A172 (cell line): ENCODE measurements at places on chromosomes 2 and 18. TPM values are rescaled to one million over a fixed set of nuclear protein-coding genes. Genes with fewer than 3 reads are reported as not detected.

The TRABD2A gene
- 10.6 and 12.6 TPM in 2 replicates for total RNA-seq

The VWA3B gene
- not detected in 2 replicates for total RNA-seq

The DYNAP gene
- total RNA-seq: not detected in 2 replicates

The DOK6 gene
- not detected in 2 replicates for total RNA-seq

The TMEM163 gene
- total RNA-seq: 0.43 and 0.91 TPM in 2 replicates

The TIGD1 gene
- total RNA-seq: 11.5 and 11.8 TPM in 2 replicates

The KHK gene
- 8.7 and 10.3 TPM in 2 replicates for total RNA-seq

The KCNIP3 gene
- 3.8 and 7.3 TPM in 2 replicates for total RNA-seq

The CABYR gene
- total RNA-seq: 16.3 and 24.6 TPM in 2 replicates

The WIPF1 gene
- 8.1 and 8.6 TPM in 2 replicates for total RNA-seq

The NPHP1 gene
- total RNA-seq: 17.4 and 25.7 TPM in 2 replicates

The NT5DC4 gene
- 0.26 TPM in 1 of 2 replicates, not detected in the other for total RNA-seq
